ENCODE measurements at places on chromosomes 13 and 19.

DNA sequence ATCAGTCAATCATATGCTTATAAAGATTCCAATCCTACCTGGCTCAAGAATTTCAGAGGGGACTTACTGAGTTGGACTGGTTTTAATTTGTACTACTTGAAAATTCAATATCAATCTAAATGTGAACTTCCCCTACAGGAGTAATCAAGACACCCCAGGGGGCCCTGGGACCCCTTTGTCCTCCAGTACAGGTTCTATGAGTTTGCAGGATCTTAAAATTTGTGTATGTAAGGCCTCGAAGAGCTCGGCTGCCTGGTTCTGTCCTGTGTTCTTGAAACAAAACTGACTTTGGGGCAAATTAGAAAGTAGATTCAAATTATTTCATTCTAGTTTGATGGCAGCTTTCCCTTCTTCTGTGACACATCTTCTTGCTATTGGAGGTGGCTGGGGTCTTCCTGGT lies 261.3 kb downstream of the KCNRG start:
- DNase-seq: no peak

- no peak for DNase-seq
Observed at GRCh38 chr19:4013886-4014540, 6.5 kb downstream of the PIAS4 start.

- no peak for DNase-seq
Observed at GRCh38 chr19:54684527-54684926, 21.7 kb downstream of the LILRB4 start.

GRCh38 chr13:90882551-90882950 lies 464.9 kb upstream of the MIR17HG start:
- DNase-seq: no peak

GRCh38 chr13:100526318-100527000 lies 62.1 kb downstream of the GGACT start:
- DNase-seq: no peak

DNA sequence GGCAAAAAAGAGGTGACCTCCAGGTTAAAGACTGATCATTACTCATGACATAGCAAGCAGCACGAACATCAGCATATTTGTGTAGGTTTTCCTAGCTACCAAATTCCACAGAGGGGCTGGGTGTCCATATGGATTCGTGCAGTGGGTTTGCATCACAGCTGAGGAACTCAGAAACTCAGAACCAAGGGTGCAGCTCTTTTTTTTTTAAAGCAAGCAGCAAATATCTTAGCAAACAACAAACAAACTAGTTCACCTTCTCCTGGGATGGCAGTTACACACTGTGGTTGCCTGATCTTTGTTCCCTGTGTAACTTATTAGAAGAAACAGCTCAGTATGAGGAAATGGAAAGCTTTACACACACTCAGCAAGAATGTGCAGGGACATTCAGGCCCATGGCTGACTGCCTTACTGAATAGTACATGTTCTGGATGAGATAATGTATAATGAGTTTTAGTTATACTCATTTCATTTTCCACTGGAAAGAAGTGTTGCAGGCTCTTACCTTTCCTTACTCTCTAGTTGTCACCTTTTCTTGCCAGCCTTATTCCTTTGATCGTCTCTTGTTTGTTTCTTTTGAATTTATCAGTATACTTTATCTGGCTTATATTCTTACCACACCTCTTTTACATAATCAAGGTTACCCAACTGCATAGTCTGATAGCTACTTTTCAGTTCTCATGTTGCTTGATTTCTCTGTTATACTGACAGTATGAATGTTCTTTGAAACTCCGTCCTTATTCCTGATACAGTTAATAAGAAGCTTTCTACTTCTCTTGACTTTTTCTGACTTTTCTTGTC lies 4.3 kb downstream of the NDFIP2 start:
- peak; percentile 93 for DNase-seq

DNA sequence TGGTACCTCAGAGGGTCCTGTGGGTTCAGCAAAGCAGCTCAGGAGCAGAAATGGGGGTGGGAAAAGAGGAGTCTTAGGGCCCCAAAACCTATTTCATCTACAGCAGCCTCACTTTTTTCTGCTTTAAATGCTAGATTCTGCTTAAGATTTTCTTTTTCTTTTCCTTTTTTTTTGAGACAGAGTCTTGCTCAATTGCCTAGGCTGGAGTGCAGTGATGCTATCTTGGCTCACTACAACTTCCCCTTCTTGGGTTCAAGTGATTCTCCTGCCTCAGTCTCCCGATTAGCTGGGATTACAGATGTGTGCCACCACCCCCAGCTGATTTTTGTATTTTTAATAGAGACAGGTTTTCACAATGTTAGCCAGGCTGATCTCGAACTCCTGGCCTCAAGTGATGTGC lies 30.7 kb upstream of the WDFY2 start:
- DNase-seq: no peak

DNA sequence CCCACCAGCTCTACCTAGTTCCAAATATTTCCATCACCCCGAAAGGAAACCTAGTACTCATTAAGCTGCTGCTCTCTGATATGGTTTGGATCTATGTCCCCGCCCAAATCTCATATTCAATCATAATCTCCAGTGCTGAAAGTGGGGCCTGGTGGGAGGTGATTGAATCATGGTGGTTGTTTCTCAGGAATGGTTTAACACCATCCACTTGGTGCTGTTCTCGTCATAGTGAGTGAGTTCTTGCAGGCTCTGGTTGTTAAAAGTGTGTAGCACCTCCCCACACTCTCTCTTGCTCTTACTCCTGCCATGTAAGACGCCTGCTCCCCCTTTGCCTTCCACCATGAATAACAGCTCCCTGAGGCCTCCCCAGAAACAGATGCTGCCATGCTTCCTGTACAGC lies 43.4 kb upstream of the MED4 start:
- DNase-seq: no peak

DNA sequence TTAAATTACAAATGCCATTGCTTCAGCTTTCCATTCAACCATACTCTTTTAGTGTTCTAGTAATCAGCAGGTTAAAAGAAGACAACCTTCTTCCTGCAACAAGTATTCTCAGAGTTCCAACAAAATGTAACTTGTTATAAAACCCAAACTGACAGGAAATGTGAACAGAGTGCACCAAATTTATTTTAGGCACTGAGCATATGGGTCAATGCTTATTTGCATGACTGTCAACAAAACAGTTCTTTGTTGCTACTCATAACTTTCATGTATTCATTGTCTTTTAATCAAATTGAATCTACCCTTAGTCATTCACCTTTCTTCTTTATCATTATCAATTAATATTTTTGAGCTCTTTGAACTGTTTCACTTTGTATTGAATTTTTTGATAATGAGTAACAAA lies 554.1 kb downstream of the DACH1 start:
- DNase-seq: no peak

DNA sequence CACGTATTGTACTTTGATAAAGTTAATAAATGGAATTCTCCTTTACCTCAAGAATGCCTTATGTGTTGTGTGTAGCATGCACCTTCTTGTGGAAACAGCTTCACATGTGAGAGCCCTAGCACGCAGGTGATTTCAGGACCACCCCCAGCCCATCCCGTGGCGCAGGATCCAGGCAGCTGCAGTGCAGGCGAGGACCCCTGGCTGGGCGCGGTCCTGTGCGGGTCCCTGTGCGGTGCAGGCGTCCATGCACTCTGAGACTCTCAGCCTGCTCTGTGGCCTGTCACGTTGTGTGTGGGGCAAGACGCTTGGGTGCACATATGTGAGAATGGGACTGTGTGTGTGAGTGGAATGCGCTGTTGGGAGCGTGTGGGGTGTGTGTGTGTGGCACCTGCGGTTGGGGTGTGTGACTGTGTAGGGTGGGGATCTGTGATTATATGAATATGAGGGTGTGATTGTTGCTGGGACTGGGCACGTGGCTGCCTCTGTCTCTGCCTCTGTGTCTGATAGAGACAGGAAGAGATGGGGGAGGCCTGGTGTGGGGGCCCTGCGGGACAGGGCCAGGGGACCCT lies 30.8 kb downstream of the WTIP start:
- DNase-seq: no peak

GRCh38 chr19:55440411-55441105 lies 2.5 kb downstream of the SHISA7 start:
- no peak for DNase-seq

DNA sequence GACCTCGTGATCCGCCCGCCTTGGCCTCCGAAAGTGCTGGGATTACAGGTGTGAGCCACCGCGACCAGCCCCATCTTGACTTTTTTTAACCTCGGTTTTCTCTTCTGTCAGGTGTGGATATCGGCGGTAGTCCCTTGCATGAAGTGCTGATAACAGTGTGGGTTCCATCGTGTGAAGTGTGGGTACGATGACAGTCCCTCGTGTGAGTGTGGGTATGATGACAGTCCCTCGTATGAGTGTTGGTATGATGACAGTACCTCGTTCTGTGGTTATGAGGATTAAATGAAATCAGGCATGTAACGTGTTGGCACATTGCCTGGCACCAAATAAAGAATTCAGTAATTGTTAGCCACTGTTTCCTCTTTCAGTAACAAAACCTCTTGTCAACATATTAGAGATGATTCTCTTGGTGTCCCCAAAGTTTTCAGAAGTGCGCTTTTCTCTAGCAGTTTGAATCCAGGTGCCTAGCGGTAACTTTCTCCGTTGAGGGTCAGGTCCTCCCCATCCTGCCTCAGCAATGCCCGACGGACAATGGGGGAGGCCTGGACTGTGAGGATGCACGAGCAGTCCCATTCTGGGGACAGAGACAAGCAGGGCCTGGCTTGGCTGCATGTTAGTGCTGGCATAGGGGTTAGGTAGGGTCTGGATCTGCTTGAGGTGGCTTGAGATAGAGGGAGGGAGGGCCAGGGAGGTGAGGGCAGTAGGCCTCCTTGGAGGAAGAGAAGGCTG lies 15.3 kb downstream of the GATAD2A start:
- DNase-seq: no peak

GRCh38 chr13:86174622-86175021 lies 375.4 kb upstream of the SLITRK6 start:
- DNase-seq: no peak

DNA sequence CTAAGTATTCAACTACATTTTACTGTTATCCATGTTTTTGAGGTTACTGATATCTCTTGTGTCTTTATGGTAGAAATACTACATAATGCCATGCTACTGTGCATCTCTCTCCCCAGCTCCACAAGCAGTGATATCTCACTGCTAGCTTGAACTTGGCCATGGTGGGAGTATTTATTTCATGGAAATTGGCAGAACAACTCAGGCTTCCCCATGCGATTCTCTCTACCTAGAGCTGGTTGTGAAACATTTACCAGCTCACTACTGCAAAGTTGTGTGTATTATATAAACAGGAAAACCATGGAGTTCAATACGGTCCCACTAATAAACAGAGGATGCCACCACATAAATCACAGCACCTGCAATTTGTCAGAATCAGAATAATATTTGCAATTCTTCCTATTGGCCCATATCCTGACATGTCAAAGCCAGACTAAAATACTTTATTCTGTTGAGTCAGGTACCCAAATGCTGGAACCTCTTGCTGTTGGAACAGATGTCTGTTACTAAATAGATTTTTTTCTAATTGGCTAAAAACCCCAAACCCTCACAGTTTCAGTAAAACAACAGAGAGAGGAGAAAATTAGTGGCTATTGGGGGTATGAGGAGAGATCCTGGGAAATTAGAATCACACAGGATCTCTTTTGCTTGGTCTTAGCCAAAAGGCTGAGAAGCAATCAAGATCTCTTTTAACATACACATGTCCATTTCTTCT lies 91.4 kb upstream of the SLC10A2 start:
- no peak for DNase-seq

DNA sequence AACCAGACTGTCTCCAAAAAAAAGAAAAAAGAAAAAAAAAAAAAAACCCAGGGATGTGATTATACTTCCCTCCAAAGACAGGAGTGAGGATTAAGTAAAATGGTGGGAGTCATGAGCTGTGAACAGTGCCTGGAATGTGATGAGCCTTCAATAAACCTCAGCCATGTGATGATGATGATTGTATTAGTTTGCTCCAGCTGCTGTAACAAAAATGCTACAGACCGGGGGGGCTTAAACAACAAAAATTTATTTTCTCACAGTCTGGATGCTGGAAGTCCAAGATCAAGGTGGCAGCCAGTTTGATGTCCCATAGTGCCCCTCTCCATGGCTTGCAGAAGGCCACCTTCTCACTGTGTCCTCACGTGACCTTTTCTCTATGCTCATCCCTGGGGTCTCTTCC lies 8.9 kb upstream of the PVR start:
- DNase-seq: no peak

- no peak for DNase-seq
Observed at GRCh38 chr13:71879808-71880344, 12.9 kb upstream of the DACH1 start.

GRCh38 chr13:79511611-79512010 lies 30.7 kb downstream of the NDFIP2 start:
- no peak for DNase-seq

GRCh38 chr19:50414864-50415660 lies 3.7 kb upstream of the SPIB start:
- DNase-seq: peak; percentile 51

GRCh38 chr19:11338121-11338520 lies 1.3 kb downstream of the RAB3D start:
- DNase-seq: no peak

- DNase-seq: no peak
Observed at GRCh38 chr19:2977746-2978138, 378 bp downstream of the TLE6 start.

DNA sequence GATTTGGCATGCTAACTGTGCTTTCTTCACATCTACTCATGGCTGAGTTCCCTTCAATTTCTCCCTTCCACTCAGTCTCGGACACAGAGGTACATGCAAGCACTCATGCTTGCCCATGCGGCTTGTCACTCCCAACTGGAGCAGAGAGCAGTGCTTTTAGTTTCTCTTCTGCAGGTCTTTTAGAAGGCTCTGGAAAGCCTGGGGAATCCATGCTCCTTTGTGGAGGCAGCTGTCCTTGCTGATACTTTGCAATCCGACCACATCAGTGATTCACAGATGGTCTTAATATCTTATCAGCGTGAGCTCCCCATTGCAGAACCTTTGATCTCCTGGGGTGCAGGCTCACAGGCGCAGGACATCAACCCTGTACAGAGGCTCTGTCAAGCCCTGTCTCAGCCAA lies 203.9 kb downstream of the COL4A1 start:
- no peak for DNase-seq

- DNase-seq: no peak
Observed at GRCh38 chr19:5106971-5107370, 138.1 kb downstream of the KDM4B start.

- DNase-seq: no peak
Observed at GRCh38 chr13:77477299-77477848, 58.1 kb upstream of the SCEL start.

DNA sequence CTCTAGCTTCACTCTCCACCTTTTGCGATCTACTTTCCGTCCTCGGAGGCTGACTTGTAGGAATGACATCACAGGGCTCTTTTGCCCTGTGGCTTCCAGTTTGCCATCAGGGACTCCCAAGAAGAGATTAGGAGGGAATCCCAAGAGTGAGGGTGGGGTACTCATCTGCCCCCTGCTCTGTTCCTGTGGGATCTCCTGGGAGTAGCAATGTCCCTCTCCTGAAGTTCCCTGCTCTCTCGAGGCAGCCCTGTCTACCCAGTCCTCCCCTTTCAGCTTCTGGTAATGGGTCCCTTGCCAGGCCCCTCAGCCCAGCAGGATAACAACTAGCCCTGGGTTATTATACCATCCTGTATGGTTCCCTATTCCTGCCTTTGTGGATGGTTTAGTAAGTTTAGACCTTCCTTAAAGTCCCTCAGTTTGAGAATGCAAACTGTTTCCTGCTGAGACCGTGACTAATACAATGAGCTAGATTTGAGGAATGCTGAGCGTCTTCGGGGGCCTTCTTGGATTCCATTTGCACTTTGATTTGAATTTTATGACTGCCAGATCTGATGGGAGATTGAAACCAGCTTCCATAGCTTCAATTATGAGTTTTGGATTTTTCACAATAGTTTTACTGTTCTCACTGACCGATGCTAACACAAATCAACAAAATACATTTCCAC lies 73.7 kb upstream of the IPO5 start:
- DNase-seq: peak; percentile 96
